ENCODE measurements at places on chromosomes 5 and 9.

DNA sequence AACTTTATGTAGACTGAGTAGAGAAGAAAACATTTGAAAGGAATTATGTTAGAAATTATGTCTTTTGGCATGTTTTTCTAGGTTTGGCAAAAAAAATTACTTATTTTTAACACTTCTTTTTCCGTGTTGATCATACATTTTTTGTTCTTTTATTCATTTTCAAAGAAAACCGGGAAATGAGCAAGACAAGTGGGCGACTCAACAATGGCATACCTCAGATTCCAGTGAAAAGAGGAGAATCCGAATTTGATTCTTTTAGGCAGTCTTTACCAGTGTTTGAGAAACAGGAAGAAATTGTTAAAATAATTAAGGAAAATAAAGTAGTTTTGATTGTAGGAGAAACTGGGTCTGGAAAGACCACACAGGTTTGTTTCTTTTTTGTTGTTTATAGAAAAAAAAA is 12.9 kb downstream of the YTHDC2 start:
- no peak for DNase-seq

DNA sequence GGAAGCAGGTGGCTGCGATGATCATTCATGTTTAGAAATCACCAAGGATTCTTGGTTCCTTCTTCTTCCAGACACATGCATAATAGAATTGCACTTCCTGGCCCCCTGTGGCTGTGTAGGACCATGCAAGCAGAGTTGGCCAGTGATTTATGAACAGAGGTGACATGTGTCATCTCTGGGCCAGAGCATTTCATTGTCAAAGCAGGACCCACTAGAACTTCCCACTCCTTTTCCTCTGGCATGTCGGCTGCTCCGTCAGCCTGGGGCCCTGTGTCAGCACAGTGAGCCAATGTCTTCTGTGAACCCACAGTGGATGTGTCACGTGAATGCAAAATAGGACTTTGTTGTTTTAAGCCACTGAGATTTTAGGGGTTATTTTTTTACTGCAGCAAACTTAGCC is 59.2 kb downstream of the HSD17B3 start:
- DNase-seq = no peak

DNA sequence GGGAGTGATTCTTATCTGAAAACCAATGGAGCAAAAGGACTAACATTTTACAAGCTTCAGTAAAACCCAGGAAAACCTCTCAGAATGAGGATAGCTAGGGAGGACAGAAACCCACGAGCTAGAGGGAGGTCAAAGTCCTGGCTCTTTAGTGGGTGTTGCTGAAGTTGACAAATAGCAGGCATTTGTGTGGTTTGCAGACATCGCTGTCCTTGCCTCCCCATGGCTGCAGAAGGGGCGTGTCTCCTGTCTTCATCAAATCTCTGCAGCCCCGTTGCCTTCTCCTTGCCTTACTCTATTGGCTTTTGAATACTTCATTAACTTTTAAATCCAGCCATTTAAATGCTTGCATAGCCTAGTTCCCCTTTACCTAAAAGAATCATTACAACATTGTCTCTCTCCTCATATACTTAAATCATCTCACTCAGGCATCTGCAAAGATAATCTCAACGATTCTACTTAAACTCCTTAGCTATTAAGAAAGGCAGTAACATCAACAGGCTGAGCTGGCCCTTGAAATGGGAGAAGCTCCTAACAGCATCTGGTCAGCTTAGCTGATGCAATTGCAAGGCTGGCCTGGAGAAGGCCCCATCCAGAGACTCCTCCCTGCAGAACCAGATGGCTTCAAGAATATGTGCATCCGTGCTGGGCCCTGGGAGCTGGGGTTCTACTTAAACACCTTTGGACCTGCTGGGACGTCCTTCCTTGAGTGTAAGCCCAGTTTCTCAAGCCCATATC is 152.8 kb upstream of the TAS2R1 start:
- DNase-seq = no peak

GRCh38 chr9:110933350-110934001 is 104.8 kb downstream of the LPAR1 start:
- no peak for DNase-seq

DNA sequence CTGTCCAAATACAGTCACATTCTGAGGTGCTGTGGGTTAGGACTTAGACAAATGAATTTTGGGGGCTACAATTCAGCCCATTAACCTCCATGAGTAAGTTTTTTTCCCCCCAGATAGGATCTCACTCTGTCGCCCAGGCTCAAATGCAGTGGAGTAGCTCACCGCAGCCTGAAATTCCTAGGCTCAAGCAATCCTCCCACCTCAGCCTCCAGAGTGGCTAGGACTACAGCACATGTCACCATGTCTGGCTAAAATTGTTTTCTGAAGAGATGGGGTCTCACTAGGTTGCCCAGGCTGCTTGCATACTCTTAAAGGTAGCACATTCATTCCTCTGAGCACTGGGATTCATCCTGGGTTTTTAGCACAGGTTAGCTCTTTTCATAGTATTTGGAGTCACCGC is 22.2 kb downstream of the PPP2CA start:
- DNase-seq = no peak

GRCh38 chr5:16160706-16161105 is 18.9 kb downstream of the MARCHF11 start:
- peak; percentile 1 for DNase-seq

DNA sequence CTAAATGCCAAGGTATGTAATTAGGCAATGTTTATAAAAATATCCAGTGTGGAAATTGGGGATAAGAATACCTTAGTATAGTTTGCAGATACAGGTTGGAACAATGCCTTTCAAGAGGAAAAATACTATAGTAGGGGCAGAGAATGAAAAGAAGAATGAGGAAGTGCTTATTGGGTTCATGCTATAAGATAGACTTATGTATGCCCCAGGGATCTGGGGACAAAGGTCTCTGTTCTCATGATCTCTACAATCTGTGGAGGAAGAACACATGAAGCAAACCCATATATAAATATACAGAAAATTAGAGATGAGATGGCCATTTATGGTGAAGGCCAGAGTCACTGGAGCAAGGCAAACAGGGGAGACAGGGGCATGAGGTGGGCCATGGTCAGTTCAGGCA is 106.5 kb upstream of the DAB2 start:
- DNase-seq = no peak

- no peak for DNase-seq
Observed at GRCh38 chr9:34035656-34036055, 13.0 kb downstream of the UBAP2 start.

- DNase-seq = no peak
Observed at GRCh38 chr5:13519131-13519530, 425.4 kb downstream of the DNAH5 start.

GRCh38 chr5:142906863-142907671 is 136.9 kb downstream of the ARHGAP26 start:
- DNase-seq = no peak

- DNase-seq = no peak
Observed at GRCh38 chr9:23493219-23493618, 332.8 kb downstream of the ELAVL2 start.

DNA sequence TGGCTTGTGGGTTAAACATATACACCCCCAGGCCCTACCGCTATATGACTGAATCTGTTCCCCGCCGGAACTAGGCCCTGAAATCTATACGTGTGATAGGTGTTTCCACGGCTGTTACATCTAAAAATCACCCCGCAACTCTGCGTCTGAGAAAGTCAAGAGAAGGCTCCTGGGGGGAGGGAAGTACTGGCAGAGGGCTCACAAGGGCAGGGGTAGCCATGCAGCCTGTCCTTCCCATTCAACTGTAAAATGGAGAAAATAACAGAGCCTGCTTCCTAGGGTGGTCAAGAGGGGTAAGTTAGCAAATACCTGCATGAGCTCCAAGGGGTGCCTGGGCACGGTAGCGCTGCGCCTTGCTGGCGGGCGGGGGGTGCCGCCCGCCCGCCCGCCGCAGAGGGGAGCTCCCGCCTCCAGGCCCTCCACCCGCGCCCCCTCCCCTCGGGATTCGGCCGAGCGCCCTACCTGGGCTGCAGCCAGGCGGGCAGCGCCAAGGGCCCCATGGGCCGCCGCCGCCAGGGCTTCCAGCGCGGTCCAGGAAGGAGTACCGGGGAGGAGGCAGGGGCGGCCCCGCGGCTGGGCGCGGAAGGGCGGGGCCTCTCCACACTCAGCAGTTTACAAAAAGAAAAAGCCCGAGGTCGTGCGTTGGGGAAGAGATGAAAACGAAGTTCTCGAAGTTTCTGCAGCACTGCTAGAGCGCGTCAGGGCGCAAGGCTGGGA is at the start of gene HACD4:
HACD4 (minus strand) TSS at position 550 of the 717 bp plus-strand sequence; CDS start at position 500, 50 bp downstream.
- DNase-seq = peak; percentile 69

DNA sequence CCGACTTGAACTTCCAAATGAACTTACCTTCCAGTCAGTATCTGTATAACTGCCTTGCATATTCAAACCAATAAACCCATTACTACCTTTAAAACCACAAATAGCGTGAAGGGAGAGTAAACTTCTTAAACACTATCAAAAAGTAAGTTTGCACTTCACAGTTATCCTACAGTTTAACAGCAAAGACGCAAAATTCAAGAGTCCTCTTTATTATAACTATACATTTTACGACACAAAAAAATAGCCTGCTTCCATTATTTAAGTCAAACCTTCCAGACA is 1.8 kb downstream of the PTBP3 start:
- no peak for DNase-seq

DNA sequence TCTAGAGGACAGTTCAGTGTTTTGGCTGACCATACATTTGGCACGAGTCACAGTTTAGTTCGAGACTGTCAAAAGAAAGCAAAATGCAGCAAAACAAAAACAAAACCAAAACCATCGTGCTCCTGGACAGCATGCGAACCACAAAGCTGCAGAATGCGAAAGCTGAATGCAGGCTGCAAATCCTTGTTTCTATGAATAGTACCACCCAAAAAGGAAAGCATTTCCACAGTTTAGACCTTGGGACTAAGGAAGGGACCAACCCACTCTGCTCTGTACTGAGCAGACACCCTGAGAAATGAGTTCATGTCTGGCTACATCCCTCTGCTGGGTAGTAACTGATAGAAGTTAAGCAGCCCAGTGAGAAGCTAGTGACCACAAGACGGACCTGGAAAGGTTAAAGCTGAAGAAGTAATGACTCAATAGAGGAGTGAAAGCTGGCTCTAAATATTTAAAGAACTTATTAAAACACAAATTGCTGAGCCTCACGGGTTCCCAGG is 3.9 kb downstream of the GCNT4 start:
- DNase-seq = no peak

DNA sequence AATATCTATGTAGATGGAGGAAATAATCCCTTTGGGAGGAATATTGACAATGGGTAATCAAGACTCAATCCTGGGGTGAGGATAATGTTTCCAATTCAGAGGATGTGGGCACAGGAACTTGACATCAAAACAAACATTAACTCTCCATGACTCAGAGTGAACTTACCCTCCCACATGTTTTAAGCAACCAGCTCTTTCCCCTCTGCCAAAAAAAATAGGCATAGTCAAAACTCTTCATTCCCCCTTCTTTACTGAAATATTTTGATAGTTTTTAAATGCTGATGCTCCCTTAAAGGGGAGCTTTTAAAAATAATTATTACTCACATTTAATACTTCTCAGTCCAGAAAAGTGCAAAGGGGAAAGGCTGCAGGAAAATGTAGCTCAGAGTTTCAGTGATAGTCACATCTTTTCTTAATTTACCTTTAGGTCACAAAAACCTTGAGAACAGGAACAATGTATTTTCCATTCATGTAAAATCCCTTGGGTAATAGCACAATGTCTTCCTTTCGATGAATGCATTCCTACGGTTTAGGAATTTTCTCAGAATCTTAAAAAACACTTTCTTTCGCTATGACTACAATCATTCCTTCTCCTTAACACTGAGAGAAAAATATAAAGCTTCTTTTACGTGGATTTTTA is 298.4 kb upstream of the GRAMD2B start:
- DNase-seq = no peak

GRCh38 chr9:68726489-68726888 is 21.4 kb downstream of the PIP5K1B start:
- no peak for DNase-seq

DNA sequence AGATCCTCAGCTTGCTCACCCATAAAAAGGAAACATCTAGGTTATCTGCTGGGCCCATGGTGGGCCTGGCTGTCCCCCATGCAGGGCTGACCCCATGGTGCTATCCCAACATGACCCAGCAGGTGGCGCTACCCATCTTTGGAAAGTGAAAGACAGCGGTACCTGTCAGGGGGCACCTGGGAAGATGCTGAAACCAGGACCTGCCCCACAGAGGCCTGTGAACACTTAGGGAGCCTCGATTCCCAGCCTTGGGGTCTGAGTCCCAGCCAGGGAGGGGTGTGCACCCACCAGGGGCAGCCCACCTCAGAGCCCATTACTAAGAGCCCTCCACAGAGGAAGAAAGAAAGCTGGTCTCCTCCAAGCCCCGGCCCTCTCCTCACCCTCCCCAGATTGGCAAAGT is 46.6 kb upstream of the IPPK start:
- no peak for DNase-seq

- no peak for DNase-seq
Observed at GRCh38 chr5:175377816-175378215, 66.2 kb downstream of the DRD1 start.

DNA sequence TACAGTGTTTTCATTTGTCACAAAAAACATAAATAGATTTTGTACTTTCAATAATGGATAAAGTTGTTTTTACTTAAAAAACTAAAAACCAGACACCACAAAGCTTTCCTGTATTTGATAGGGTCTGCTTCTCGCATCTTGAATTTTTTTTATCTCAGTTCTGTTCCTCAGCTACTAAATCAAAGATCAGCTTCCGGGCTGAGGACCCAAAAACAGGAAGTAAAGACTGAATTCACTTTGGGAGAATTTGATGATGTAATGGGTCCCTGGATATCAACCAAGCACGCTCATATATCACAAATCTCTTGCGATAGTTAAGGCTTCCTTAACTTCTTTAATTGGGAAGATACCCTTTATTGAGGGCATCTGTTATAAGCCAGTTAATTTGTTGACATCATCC is 24.1 kb downstream of the ITK start:
- no peak for DNase-seq

GRCh38 chr5:45437752-45438151 is 258.4 kb downstream of the HCN1 start:
- DNase-seq = no peak

DNA sequence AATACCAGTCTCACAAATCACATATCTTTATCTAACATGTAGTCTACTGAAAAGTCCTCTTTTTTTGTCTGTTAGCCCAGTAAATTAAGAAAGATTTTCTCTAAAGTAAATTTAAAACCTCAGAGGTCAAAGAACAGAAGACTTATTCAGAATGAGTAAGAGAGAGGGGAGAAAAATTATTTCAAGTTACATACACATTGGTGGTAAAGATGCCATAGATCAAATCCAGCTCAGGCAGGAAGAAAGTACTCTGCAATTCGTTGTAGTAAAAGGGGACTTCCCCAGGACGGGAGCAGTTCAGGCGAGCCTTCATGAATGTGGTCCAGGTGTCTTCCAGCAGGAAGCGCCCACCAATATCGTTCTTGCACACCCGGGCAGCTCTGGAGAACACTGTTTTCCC is 344.1 kb downstream of the SEMA5A start:
- DNase-seq = no peak

- DNase-seq = no peak
Observed at GRCh38 chr5:930866-931265, 38.2 kb downstream of the TRIP13 start.

All from GDM1 (cell line).